Right cardiac atrium (tissue), 5 donors: ENCODE measurements at places on chromosomes 7 and 10. TPM values are rescaled to one million over a fixed set of nuclear protein-coding genes. Genes with fewer than 3 reads are reported as not detected.

The NPSR1 gene
- not detected for total RNA-seq

DNA sequence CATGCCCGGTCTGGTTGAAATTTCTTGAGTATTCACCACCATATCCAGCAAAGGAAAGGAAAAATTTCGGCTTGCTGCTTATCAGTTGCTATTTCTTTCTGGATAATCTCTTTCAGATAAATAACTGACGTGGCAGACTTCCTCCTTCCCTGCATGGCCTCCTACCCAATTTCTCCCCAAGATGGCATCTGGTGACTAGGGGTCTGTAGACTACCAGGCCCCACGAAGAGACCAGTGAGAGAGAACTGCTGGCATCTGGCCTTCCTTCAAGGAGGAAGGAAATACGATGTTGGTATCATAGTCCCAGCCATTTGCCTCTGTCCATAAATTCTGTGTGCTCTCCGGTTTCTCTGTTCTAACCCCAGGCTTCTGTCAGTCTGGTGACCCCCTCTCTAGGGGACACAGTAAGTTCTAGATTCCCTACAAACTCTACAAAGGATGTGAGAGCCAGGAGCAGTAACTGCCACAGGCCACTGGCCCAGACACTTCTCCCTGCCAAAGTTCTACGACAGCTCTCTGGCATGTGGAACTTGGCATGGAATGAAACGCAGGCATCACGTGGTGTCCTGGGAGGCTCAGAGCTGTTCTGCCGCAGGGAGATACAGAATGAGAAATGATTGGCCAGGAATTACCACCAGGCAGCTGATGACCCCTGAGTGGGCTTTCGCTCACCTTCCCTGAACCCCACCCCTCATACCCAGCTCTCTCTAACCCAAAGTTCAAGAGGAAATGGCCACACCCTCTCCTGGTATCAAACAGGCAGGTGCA lies 30.0 kb upstream of the MSRB2 start:
- peak; percentile 90 for DNase-seq

DNA sequence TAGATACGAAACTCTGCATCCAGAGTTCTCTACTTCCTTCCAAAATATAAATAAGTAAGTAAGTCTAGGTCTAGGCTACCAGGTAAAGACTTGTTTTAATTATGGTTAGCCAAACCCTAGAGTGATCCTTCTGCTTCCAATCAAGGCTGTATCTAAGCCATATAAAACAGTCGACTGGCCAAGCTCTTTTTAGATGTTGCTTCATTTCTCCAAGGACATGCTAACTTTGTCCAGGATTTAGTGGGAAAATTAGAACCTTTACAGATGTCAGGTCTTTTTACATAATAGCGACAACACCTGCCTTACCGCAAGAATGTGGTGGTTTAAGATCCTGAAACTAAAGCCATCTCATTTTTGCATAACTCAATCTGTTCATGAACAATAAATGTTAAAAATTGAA lies 156.8 kb downstream of the NXPH1 start:
- no peak for DNase-seq

The CYP2C19 gene
- total RNA-seq: not detected

- DNase-seq: no peak
These were observed 380.8 kb upstream of the LRGUK start for GRCh38 chr7:133746305-133746704.

DNA sequence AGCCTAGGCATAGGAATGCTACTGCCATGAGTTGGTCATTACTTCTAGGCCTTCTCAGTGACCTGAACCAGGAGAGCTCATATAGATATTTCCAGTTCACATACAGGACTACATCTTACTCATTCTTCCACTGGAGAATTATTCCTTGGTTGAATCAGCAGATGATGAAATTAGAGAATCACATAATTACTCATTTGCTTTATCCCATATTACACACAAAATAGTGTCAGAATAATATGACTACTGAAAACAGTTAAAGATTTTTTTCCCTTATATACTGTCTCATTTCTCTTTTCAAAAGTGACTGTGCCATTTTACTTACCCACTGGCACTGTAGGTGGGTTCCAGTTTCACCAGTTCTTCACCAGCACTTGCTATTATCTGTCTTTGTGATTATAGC lies 18.5 kb downstream of the BMS1 start:
- DNase-seq: no peak
